ENCODE measurements at places on chromosomes 7 and 10.

GRCh38 chr10:66058594-66058993 is 867.2 kb upstream of the LRRTM3 start:
- DNase-seq = no peak

GRCh38 chr10:15426558-15426957 is 55.5 kb upstream of the FAM171A1 start:
- DNase-seq = no peak

DNA sequence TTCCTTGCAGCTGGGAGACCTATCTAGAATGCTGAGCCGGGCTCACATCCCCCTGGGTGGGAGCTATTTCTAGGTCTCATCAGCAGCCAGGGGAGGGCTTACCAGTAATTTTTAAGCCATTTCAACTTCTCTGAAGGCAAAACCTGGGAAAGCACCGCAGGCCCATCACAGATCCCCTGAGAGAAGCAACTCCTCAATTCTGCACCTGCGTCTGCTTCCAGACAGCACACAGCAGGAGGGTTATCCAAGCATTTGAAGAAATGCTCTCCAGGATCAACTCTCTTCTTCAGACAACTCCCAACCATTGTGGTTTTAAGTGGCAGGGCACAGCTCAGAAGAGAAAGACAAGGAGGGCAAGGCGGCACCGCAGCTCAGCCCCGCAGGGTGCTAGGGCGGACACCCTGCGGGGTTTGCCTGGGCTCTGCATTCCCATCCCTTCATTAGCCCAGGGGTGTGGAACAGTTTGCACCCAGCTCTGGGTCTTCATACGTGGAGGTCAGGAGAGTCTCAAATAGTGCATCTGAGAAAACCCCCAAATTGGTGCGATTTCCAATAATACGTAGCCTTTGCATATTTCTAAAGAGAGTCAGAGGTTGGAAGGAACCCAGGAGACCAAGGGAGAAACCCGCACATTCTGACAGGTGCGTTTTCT is 618.7 kb downstream of the DNAJB6 start:
- DNase-seq = no peak

GRCh38 chr7:15915686-15916293 is 229.3 kb upstream of the MEOX2 start:
- peak; percentile 33 for DNase-seq

GRCh38 chr7:148472406-148472805 is 118.2 kb upstream of the C7orf33 start:
- DNase-seq = no peak

DNA sequence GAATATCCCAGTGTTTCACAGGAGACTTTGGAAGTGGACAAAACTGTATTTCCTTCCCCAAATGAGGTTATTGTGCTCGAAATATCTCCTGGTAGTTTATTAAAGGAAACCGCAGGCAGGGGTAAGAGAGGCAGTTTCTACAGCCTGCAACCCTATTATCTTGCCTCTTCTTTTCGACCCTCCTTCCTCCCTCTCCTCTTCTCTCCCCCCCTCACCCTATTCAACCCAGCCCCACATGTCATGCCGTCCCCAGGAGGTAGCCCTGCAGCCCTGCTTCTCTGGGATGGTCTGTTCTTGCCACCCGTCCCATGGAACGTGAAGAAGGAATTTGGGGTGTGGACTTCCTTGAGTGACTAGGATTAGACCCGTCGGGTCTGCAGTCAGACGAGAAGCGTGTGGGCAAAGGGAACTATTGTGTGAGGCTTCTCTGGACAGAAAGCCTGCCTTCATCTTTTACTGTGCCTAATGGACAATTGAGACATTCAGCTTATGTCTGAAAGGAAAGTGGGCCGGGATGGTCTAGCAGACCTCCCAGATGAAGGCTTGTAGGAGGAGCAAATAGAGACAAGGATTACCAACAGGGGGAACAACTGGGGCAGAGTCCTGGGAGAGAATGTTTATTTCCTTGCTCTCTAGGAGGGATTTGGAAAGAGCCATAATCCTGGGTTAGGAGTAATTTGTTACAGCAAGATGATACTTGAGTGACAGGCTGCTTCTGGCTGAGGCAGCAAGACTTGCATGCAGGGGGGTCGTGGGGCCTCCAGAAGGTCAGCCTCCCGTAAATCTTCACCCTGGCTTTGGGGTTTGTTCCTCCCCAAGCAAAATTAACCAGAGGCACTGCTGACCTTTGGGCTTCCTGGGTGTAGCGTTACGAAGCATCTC is 77.8 kb downstream of the TCF7L2 start:
- DNase-seq = peak; percentile 44
